ENCODE measurements at places on chromosomes 3 and 15. TPM values are rescaled to one million over a fixed set of nuclear protein-coding genes. Genes with fewer than 3 reads are reported as not detected.

Gene EPHB3
- total RNA-seq, result 0.17 TPM

Gene GPR171
- total RNA-seq, result not detected

Gene CKMT1B
- 1.9 TPM for total RNA-seq

Gene CTXND1
- total RNA-seq, result not detected

Gene ZPLD1
- not detected for total RNA-seq

Gene ADPRH
- 3.0 TPM for total RNA-seq

All from A549 treated with Hydrocortisone at 1 μM for 4 hours (cell line).